ENCODE measurements at places on chromosomes 7 and 10.

DNA sequence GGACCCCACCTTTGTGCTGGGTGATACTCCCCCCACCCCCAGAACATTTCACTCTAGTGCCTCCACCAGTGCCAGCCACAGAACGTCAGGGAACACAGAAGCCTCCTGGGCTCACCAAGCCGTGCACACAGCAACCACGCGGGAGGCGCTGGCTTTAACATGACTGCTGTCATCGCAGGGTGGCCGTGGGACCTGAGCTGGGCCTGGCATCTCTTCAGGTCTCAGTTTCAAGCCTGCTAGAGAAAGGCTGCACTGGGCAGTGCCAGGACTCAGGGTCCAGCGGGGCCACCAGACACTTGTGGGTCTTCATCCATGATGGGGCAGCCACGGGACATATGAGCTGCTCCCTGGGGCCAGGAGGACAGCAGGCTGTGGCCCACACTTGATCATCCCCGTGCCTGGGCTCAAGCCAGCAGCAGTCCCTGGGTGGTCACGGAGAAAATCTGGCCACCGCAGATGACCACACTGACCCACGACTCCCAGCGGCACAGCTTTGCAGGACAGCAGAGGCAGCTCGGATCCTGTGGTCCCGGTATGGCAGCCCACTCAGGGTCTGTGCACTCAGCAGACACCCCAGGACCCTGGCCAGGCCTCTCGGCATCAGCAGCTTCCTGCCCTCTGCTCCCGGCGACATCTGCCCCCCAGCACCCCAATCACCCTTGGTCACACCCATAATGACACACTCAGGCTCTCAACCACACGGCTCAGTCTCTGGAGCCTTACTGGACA lies 44.2 kb downstream of the CAMK2B start:
- no peak for DNase-seq

DNA sequence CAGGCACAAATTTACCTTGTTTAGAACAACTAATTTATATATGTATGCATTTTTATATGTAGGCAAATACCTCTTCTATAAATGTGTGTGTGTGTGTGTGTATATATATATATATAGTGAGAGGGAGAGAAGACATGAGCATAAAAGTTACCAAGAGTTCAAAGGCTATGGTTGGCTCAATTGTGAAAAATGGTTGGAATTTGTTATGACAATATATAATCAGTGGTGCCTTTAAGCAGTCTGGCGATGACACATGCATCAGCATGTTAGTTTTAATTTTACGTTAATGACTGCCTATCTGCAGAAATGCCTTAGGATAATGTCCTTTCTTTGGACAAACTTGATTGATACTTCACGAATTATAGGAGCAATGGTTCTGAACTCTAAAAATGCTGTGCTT lies 980.8 kb upstream of the LRRTM3 start:
- no peak for DNase-seq

DNA sequence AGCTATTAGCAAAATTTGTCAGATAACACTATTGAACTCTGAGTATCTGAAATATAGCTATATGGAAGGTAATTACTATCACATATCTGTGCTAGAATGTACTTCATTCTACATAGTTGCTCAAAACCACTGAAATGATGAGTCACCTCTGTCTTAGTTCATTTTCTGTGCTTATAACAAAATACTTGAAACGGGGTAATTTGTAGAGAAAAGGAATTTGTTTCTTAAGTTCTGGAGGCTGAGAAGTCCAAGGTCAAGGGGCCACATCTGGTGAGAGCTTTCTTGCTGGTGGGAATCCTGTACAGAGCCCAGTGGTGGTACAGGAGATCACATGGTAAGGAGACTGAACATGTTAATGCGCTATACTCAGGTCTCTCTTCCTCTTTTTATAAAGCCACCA lies 41.9 kb upstream of the TNKS2 start:
- no peak for DNase-seq

DNA sequence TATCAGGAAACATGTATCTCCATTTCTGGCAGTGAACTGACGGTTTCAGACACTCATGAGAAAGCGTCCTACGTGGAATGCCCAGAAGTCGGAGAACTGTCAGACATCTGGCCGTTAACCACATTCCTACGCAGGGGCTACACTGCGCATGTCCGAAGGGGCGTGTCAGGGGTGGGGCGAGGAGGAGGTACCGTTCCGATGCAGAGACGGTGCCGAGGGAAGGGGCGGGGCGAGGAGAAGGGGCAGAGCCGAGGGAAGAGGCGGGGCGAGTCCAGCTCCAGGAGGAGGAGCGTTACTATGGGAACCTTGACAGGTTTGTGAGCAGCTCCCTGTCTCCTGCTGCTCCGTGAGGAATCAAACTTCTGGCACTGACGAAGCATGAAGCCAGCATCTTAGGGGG lies 366.9 kb upstream of the NUPR2 start:
- DNase-seq, result no peak

DNA sequence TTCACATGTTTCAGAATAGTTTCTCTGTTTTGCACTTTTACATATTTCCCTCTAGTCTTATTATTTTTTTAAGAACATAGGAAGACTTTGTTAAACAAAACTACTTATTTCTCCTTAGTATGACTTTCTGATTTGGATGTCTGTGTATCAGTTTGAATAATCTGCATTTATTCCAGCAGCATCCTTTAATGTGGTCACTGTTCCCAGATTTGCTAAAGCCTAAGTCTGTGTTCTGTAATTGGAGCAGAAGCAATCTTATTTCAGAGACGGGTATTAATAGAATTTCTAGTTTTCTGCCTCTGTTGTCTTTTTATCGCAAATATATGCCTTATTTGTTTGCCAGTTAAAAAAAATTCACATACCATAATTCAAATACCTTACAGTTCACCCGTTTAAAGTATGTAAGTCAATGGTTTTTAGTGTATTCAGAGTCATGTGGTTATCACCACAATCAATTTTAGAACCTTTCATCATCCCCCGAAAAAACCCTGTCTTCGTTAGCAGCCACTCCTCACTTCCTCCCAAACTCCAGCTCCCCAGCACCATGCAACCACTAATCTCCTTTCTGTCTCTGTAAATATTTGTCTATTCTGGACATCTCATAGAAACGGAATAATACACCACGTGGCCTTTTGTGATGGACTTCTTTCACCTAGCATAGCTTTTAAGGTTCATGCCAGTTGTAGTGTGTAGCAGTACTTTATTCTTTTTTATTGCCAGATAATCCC lies 58.7 kb downstream of the INPP5F start:
- peak; percentile 51 for DNase-seq

GRCh38 chr7:31828520-31828919 lies 141.5 kb downstream of the PPP1R17 start:
- DNase-seq, result no peak

GRCh38 chr10:120460186-120460585 lies 3.2 kb downstream of the PLPP4 start:
- DNase-seq, result no peak

DNA sequence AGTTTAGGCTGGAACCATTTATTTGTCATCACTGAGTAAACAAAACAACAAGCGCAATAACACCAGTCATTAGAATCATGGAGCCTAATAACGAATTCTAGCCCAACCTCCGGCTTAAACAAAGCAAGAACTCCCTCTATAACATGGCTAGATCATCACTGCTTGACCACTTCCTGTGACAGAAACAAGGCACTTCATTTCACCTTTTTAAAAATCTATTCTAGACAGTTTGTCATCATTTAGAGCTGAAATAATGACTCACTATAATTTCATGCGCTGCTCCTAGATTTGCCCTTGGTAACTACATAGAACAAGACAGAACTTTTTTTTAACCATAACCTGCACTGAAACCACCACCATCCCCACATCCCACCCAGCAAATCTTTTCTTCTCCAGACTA lies 81.3 kb downstream of the OSBPL3 start:
- no peak for DNase-seq

DNA sequence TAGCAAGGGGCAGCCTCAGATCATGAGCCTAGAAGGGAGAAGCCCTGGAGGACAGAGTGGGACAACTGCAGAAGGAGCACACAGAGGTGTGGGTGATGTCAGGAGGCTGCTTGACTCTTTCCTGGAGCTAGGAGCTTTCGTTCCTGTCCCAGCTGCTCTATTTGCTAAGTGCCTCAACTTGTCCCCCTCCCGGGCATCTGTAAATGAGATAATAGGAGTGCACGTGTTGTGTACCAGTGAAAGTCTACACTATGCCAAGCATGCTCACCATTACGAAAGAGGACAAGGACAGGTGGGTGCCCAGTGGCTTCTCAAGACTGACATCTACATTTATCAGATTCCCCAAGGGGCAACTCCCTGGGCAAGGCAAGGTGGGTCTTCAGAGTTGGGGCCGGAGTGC lies 162.7 kb downstream of the KCNMA1 start:
- no peak for DNase-seq
